NCI-H1105 treated with DMSO at 0.1 percent for 48 hours (cell line): ENCODE measurements at places on chromosomes 13 and 19.
A peak's percentile ranks its signal among the peaks of the same experiment; 100 is the strongest.

- DNase-seq: no peak
Measured at GRCh38 chr13:95298169-95298965, 2.9 kb downstream of the ABCC4 start.

DNA sequence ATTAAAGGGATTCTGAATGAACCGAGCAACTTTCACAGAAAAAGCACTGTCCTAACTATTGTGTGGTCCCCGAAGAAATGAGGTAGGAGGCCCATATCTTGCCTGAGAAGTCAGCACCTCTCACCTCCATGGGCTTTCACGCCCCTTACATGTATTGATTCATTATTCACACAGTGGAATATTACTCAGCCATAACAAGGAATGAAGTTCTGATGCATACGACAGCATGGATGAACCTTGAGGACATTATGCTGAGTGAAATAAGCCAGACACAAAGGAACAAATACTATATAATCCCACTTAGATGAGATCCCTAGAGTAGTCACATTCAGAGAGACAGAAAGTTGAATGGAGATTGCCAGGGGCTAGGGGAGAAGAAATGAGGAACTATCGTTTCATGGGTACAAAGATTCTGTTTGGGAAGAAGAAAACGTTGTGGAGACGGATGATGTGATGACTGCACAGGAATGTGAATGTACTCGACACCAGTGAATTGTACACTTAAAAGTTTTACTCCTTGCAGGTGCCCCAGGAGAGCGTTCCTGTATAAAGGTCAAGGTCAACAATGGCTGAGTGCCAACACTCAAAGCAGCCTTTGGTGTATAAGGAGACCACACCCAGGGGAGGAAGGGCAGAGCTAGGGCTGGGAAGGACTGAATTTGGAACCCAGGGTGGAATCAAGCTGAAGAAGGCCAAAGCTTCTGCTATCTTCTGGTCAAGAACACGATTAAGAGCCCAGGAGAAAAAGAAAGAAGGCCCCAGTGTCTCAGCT is 22.5 kb downstream of the ZIC5 start:
- DNase-seq: no peak

GRCh38 chr19:18746401-18747325 is 44.4 kb downstream of the COMP start:
- no peak for DNase-seq

DNA sequence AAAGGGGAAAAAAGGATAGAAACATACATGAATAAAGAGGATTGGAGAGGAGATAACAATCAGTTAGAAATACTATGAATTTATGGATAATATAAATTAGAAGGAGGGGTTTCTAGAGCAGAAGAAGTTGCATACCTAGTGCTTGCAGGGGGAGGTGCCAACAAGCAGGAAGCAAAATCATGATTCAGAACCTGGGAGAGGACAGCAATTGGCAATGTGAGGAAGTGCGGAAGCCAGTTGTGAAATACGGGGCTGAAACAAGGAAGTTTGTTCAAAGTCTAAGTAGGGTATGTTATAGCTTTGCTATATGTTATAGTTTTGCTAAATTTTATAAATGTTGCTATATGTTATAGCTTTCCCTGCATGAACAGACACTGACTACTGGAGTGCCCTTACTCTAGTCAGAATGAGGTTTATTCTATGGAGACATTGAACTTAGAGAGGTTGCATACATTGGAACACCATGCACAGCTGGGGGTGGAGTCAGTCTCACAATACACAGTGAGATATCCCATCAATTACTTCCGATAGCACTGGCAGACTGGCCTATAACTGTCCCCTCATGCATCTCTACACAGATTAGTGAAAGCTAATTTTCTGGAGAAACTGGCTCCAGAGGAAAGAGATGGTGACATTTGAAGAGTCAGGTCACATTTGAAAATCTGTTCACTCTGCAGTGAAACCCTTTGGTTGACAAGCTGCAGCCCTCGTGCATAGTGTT is 92.1 kb downstream of the GPC6 start:
- no peak for DNase-seq

DNA sequence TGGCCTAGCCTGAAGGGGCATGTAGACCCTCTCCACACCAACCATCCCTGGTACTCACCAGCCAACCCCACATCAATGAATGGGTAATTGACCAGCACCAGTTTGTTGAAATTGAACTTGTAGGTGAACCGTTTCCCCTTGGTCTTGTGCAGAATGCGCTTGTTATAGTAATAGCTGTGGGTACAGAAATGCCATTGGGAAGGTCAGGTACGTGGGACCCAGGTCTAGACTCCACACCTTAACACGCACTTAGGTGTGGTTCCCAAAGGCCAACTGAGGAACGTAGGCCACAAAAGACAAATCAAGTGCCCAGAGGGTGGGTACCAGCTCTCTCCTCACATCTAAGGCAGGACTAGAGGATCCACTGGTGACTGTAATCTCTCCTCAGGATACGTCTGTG is 5.2 kb downstream of the ERF start:
- no peak for DNase-seq

DNA sequence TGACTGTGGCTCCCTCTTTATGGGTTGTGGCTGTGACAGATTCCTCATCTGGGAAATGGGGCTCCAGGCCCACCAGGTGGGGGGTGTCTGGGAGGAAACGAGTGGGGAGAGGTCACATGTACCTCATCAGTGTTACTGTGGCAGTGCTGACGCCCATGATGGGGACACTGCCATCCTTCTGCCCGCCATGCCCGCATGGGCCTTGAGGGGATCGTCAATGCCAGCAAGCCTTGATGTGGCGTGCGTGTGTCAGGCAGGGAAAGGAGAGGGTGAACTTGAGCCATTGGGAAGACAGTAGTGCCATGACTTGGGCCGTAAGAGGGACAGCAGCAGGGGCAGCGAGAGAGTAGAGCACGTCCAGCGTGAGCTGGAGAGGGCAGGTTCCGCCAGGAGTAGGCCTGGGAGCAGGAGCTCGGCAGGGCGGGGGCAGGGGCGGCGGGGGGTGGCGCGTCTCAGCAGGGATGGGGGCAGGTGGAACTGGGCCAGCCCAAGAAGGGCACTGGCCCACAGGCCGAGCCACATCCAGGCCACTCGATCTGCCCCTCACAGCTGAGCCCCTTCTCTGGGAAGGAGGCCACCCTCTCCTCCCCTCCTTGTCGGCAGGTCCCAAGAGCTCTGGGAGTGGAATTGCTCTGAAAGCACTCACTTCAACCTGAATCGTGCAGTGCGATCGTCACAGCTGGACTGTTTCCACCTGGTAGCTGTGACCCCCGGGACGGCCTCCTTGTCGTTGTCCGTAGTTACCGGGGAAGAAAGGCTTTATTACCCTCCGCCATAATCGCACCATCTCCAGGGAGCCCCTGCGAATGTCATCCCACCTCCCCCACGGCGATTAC is 9.9 kb downstream of the KLHL26 start:
- no peak for DNase-seq

DNA sequence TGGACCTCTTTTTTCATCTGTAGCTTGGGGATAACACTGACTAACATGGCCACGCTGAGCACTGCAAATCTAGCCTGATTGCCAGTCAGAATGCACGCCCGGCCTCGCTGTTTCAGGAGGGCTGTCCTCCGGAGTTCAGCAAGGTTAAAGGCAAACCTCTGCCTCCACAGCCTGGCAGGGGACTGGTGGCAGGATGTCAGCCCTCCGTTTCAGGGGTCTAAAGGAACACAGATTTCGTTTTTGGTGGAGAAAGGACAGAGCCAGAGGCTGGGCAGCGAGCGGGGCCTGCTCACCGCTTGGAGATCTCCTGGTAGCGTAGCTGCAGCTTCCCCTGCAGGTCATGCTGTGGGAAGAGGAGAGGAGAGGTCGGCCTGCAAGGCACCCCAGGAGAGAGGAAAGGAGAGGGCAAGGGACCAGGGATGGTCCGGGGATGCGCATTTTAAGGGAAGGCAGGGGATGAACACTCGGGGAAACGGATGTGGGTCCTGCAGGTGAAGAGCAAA is 560 bp downstream of the NDUFA7 start:
- no peak for DNase-seq

- DNase-seq: no peak
Measured at GRCh38 chr19:6045108-6045507, 65.2 kb downstream of the RFX2 start.

- no peak for DNase-seq
Measured at GRCh38 chr19:5218255-5218855, 122.3 kb downstream of the PTPRS start.

DNA sequence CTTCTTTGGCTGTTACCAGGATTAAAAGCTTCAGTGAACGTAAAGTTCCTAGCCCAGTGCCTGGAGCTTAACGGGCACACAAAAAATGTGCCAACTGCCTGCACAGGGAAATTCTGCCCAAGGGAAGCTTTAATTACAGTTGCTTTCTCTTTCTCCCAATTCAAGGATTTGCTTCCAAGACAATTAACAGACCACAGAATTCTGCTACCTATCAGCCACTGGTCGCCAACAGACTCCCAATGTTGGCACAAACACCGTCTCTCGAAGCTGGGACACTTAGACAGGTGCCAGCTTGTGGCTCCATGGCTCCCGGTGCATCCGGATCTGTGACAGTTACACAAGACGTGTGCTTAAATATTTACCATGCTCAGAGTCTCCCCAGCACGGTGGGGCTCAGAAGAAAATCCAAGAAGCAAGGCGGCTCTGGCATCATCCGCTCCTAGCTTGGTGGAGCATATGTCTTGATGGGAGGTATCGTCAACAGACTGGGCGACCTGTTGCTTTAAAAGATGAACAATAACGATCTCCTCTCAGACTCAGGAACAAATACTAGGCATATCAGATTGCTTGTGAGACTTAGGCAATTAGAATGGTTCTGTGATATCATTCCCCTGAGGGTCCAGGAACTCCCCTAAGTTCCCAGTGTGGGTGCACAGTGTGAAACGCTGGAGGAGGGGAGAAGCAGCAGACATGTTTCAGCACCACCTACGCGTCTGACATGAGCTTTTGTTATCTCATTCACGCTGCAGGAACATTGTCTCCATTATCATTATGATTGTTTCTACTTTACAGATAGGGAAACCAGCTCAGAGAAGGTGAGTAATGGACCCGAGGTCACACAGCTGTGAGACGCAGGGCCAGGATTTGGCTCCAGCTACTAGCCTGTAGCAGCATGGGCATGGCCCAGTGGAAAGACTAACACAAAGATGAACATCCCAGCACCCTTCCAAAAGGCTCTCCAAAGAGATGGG is 61.6 kb downstream of the ALOX5AP start:
- peak; percentile 58 for DNase-seq

DNA sequence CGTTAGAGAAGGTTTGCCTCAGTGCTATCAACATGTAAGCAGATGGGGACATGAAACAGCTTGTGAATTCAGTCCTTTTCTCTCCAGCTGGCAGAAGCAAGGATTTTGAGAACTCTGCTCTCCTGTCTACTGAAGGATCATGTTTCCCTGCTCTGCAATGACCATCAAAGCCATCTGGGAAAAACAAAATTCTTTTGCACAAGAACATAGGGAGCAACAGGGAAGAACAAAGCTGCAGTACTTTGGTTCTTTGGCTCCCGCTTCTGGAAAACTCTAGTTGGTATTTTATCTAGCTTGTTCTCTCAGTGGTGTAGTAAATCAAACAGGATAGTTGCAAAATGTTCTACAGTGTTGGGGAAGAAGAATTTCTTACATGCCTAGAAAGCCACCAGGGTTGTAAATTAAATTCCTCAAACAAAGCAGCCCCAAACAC is 270.4 kb downstream of the ENOX1 start:
- DNase-seq: no peak

DNA sequence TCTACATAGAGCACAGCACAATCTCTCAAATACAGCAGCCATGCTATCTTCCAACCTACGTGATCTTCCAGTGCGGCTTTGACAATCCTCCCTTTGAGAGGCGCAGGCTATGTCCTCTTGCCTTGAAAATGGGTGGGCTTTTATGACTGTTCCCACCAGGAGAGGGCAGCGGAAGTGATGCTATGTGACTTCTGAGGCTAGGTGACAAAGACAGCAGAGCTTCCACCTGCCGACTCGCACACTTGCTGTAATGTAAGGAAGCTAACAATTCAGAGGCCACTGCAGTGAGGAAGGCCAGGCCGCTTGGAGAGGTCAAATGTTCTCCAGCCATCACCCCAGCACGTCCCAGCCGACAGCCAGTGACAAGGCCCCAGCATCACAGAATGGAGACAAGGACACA is 65.8 kb downstream of the MRPL57 start:
- DNase-seq: no peak

- no peak for DNase-seq
Measured at GRCh38 chr13:32016631-32017030, 14.9 kb upstream of the FRY start.

GRCh38 chr19:37303591-37304171 is 67.2 kb upstream of the ZNF527 start:
- no peak for DNase-seq

DNA sequence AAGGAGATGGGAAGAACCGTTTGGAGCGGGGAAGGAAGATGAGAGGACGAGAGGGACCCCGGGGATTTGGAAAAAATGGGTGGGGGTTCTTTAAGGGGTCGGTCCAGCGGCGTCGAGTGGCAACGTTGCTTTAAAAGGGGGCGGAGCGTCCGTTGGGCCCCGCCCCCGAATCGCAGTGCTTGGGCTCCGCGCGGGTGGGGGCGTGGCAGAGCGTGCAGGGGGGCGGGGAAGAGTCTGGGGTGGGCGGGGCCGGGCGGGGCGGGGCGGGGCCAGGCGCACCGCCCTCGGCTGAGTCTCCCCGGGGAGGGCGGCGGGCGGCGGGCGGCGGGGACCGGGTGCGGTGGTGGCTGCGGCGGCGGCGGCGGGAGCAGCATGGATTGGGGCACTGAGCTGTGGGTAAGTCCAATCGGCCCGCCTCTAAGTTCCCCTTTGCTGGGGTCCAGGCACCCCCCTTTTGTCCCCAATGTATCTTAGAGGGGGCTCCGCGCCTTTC is at the start of gene TRIP10:
TSS of gene TRIP10 (plus strand) at position 291 of the 493 bp plus-strand sequence. CDS start at position 373, 82 bp downstream.
- peak; percentile 27 for DNase-seq

DNA sequence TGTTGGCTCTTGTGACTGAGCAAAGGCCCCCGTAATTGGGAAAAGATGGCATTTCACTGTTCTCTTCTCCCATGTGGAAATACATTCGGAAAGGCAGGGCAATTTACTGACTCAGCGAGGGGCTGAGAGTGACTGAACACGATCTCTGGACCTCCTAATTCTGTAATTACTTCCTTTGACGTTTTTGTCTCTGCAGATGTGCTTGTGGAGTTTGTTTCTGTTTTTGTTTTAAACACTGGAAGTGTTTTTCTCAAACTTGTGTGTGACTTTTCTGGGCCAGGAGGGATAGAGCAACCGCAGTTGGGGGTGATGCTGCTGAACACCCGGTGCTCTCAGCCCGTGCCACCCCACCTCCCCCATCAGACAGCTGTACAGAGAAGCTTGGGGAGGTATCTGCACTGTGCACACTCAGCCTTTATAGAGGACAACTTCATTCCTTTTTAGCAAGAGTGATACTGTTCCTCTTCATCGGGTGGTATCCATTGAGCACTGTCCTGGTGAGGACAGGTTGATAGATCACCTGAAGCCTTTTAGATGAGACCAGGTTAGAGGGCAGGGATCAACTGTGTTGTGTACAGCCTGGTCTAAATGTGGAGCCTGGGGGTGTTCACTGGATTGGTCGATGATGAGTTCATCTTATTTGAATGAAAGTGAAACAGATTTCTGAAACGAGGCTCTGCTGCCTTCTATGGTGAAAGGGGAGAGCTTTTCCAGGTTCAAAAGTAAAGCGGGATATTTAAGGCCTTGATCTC is 117.4 kb downstream of the ESD start:
- DNase-seq: no peak

- no peak for DNase-seq
Measured at GRCh38 chr13:94346261-94347019, 133.0 kb downstream of the DCT start.

GRCh38 chr13:106700439-106700838 is 132.5 kb upstream of the ARGLU1 start:
- DNase-seq: no peak
